Lung (tissue), 17 donors: ENCODE measurements at places on chromosomes 3 and 15. TPM values are rescaled to one million over a fixed set of nuclear protein-coding genes. Genes with fewer than 3 reads are reported as not detected.

Gene IGF2BP2
- polyA plus RNA-seq, result 7.8 TPM

Gene CRELD1
- 45.7 TPM for polyA plus RNA-seq

Gene GATM
- polyA plus RNA-seq, result 2.8 TPM

Gene GNAT1
- polyA plus RNA-seq, result 0.05 TPM

Gene ATP8B4
- 2.4 TPM for polyA plus RNA-seq

Gene CHRNA7
- polyA plus RNA-seq, result 0.30 TPM

Gene UBA7
- polyA plus RNA-seq, result 72.4 TPM

Gene SLC24A1
- polyA plus RNA-seq, result 4.0 TPM

Gene DNAJA4
- 25.1 TPM for polyA plus RNA-seq

DNA sequence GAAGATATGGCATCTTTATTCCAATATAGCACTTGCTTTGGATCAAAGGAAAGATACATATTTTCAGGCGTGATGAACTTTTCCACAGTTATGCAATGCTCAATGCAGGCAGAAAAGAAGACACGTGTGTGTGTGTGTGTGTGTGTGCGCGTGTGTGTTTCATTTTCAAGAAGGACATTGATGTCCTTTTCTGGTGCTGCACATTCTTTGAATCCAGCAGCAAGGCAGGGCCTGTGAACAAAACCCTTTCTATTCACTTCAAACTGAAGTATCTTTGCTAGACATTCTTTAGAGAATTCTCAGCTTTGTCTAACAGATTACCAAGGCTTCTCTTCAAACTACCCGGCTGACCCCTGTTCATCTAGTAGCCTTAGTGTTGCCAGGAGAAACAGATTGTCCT is 124.6 kb downstream of the CD47 start:
- no peak for DNase-seq
- H3K4me3 ChIP-seq, result no peak overlapping the region
- H3K36me3 ChIP-seq, result no peaks in the 10 kb centered on the region
- no peak overlapping the region for H3K27ac ChIP-seq

GRCh38 chr3:54355800-54356199 is 233.4 kb downstream of the CACNA2D3 start:
- H3K4me1 ChIP-seq, result peaks cover 27% of the 10 kb centered on the region
- DNase-seq, result no peak
- no peaks in the 10 kb centered on the region for H3K27me3 ChIP-seq
- H3K4me3 ChIP-seq, result no peak overlapping the region

- H3K4me1 ChIP-seq, result no peaks in the 10 kb centered on the region
- no peaks in the 10 kb centered on the region for H3K36me3 ChIP-seq
- no peak overlapping the region for H3K27ac ChIP-seq
- no peak for DNase-seq
- no peak overlapping the region for H3K4me3 ChIP-seq
Measured at GRCh38 chr15:48695827-48696573, 50.5 kb upstream of the FBN1 start.

DNA sequence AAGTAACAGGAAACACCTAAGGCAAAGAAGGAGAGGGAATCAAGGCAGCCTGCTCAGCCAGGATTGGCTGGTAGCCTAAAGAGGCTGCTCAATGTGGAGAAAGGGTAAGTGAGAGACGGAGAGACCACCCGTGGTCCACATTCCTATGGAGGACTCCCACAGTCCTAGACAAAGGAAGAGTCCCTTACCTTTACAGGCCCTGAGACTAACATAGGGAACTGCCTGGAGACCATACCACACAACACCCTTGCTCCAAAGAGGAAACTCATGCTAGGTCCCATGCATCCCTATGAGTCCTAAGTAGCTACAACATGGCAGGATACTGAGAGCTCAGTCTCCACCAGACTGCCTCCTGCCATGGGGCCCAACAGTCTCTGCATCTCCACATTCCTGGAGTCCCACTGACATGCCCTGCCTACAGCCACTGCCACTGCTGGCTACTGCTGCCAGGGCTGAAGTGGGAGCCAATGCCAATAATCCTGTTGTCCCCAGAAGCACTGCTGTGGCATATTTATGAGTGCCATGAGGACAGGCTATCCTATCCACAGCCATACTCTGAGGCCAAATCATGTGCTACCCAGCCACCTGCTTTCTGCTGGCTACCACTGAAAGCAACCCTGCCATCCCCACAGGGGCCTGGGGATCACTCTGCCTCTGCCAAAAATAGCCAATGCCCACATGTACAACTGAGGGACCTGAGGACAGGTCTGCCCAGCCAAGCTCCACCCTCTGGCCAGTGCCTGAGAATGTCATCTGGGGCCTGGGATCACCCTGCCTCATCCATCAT is 45.0 kb downstream of the COPS2 start:
- H3K36me3 ChIP-seq, result no peaks in the 10 kb centered on the region
- no peak overlapping the region for H3K27ac ChIP-seq
- no peaks in the 10 kb centered on the region for H3K27me3 ChIP-seq
- no peaks in the 10 kb centered on the region for H3K4me1 ChIP-seq

GRCh38 chr15:66374179-66374578 is 12.5 kb upstream of the MAP2K1 start:
- DNase-seq, result no peak
- no peak overlapping the region for H3K27ac ChIP-seq
- H3K4me1 ChIP-seq, result peaks cover 3% of the 10 kb centered on the region
- no peaks in the 10 kb centered on the region for H3K36me3 ChIP-seq
- H3K27me3 ChIP-seq, result no peaks in the 10 kb centered on the region

GRCh38 chr3:26449996-26450395 is 172.6 kb upstream of the LRRC3B start:
- no peaks in the 10 kb centered on the region for H3K36me3 ChIP-seq
- H3K27ac ChIP-seq, result no peak overlapping the region
- H3K4me1 ChIP-seq, result no peaks in the 10 kb centered on the region
- DNase-seq, result no peak
- H3K4me3 ChIP-seq, result no peak overlapping the region
- no peaks in the 10 kb centered on the region for H3K27me3 ChIP-seq

- peak overlapping the region; percentile 28 for H3K4me3 ChIP-seq
- peak; percentile 95 for DNase-seq
- no peaks in the 10 kb centered on the region for H3K27me3 ChIP-seq
Measured at GRCh38 chr3:49539659-49540560, 14.4 kb upstream of the BSN start.

- H3K4me1 ChIP-seq, result no peaks in the 10 kb centered on the region
- H3K27ac ChIP-seq, result no peak overlapping the region
- H3K4me3 ChIP-seq, result no peak overlapping the region
- no peak for DNase-seq
- H3K27me3 ChIP-seq, result no peaks in the 10 kb centered on the region
Measured at GRCh38 chr3:152192050-152192449, 76.7 kb upstream of the MBNL1 start.

- no peaks in the 10 kb centered on the region for H3K27me3 ChIP-seq
- H3K27ac ChIP-seq, result no peak overlapping the region
- H3K4me3 ChIP-seq, result no peak overlapping the region
- H3K36me3 ChIP-seq, result no peaks in the 10 kb centered on the region
Measured at GRCh38 chr15:29392358-29392757, 122.7 kb upstream of the NSMCE3 start.

GRCh38 chr15:95464509-95464908 is 866.0 kb upstream of the NR2F2 start:
- H3K36me3 ChIP-seq, result no peaks in the 10 kb centered on the region
- H3K27me3 ChIP-seq, result no peaks in the 10 kb centered on the region
- peak; percentile 88 for DNase-seq
- H3K27ac ChIP-seq, result no peak overlapping the region
- H3K4me1 ChIP-seq, result peaks cover 18% of the 10 kb centered on the region
- H3K4me3 ChIP-seq, result no peak overlapping the region

DNA sequence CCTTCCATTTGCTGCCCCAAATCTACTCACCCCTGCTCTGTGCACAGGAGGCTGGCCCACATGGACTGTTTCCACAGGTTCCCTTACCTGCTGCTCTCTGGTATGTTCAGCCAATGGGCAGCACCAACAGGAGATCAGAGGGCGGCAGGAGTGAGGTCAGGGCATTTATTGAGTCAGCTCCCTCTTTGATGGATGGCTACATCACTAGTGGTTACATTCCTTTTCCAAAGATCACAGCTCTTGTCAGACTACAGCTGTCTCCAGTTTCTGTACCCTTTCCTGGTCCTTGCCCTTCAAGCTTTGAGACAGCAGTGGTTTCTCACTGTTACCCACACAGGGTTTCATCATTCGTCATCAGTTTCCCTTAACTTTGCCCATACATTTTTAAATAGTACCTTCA is 325.1 kb downstream of the SUCLG2 start:
- H3K4me3 ChIP-seq, result no peak overlapping the region
- H3K36me3 ChIP-seq, result no peaks in the 10 kb centered on the region
- H3K27ac ChIP-seq, result no peak overlapping the region
- no peak for DNase-seq
- H3K4me1 ChIP-seq, result no peaks in the 10 kb centered on the region
- H3K27me3 ChIP-seq, result no peaks in the 10 kb centered on the region

- no peak overlapping the region for H3K4me3 ChIP-seq
- DNase-seq, result peak; percentile 37
- no peaks in the 10 kb centered on the region for H3K36me3 ChIP-seq
- H3K27ac ChIP-seq, result no peak overlapping the region
- peaks cover 2% of the 10 kb centered on the region for H3K4me1 ChIP-seq
- H3K27me3 ChIP-seq, result peaks cover 73% of the 10 kb centered on the region
Measured at GRCh38 chr3:43996379-43997301, 245.0 kb upstream of the TOPAZ1 start.

DNA sequence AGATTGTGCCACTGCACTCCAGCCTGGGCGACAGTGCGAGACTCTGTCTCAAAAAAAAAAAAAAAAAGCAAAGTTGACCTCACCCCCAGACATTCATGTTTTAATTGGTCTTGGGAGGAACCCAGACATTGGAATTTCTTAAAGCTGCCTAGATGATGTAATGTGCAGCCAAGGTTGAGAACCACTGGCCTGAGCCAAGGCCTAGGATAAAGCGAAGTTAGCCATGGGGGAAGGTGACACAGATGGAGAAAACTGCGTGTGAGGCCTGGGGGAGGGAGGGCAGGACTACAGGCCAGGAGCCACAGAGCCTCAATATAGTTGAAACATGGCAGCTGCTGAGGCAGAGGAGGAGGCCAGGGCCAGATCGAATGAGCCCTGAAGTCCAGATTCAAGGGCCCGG is 21.0 kb downstream of the GLB1 start:
- H3K27me3 ChIP-seq, result no peaks in the 10 kb centered on the region
- H3K27ac ChIP-seq, result no peak overlapping the region
- H3K36me3 ChIP-seq, result peaks cover 4% of the 10 kb centered on the region
- no peaks in the 10 kb centered on the region for H3K4me1 ChIP-seq

DNA sequence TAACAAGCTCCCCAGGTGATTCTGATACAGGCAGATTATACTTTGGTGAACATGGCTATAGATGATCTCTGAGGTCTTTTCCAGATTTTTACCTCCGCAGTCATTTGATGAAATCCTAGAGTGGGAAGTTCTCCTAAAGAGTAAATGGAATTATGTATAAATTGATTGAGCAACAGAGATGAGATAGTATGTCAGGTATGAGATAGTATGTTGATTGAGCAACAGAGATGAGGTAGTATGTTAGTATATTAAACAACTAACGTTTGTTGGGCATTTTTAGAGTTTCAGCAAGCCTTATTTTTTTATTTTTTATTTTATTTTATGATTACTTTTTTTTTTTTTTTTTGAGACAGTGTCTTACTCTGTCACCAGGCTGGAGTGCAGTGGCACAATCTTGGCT is 265.0 kb upstream of the SOX2 start:
- no peaks in the 10 kb centered on the region for H3K27me3 ChIP-seq
- H3K36me3 ChIP-seq, result no peaks in the 10 kb centered on the region
- H3K27ac ChIP-seq, result no peak overlapping the region
- no peak overlapping the region for H3K4me3 ChIP-seq

DNA sequence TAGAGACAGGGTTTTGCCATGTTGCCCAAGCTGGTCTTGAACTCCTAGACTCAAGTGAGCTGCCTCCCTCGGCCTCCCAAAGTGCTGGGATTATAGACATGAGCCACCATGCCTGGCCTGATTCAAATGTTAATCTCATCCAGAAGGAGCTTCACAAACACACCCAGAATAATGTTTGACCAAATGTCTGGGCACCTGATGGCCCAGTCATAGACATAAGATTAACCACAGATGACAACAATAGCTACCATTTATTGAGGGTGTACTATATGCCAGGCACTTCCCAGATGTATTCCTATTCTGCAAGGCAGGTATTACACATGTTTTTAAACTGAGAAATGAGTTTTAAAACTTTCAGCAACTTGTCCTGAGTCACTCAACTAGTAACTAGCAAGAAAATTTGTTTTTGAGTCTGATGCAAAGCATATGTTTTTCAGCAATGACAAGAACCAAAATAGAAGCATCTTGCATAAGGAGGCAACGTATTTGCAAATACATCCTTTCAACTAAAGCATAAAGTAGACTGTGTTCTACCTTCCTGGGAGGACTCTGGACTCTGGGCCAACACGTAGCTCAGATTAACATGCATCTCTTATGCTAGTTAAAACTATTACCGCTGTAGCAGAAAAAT is 8.1 kb upstream of the SPG21 start:
- no peaks in the 10 kb centered on the region for H3K4me1 ChIP-seq
- no peaks in the 10 kb centered on the region for H3K27me3 ChIP-seq
- no peak overlapping the region for H3K27ac ChIP-seq
- H3K4me3 ChIP-seq, result no peak overlapping the region

DNA sequence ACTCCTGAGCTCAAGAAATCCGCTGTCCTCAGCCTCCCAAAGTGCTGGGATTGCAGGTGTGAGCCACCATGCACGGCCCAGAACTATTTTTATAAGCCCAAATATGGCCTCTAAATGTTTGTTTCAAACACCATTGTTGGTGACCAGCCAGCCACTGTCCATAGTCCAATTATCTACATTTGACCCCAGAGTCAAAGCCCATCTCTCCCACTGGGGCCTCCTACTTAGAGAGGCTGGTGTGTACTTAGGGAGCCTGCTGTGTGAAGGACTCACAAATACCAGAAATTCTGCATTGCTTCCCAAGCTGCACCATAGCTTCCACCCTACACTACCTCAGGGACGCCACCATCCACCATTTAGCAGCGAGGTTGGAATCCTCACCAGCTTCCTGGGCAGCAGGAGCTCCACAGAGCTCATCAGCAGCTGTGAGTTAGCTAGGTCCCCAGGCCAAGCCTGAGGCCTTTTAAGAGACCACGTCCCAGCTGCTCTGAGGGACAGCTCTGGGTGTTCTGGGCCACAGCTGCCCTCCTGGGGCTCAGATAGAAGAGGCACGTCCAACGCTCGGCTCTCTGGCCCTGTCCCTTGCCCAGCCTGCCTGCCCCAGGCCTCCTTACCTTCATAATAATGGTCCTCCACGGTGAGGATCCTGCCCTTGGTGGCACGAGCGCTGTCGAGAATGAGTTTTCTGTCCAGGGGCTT is 29.5 kb downstream of the TKT start:
- H3K27ac ChIP-seq, result no peak overlapping the region
- peaks cover 20% of the 10 kb centered on the region for H3K36me3 ChIP-seq
- H3K4me1 ChIP-seq, result no peaks in the 10 kb centered on the region
- DNase-seq, result no peak

DNA sequence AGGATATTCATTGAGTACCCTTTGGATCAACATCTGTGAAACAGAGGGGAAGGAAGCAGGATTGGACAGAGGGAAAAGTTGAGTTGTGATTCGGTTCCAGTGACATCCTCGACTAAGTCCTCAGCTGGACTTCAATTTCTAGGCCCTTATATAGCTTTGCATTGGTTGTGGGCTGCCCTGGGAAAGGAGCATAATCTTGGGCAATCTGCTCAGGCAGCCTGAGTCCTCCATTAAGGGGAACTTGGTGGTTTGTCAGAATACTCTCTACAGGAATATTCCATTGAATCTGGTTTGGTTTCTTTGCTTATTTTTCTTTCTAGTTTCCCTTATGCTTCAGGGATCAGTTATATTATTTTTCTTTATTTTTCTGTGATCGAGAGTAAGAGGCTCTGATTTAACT is 94.1 kb downstream of the TCF12 start:
- DNase-seq, result no peak
- no peak overlapping the region for H3K4me3 ChIP-seq
- H3K27me3 ChIP-seq, result no peaks in the 10 kb centered on the region
- no peaks in the 10 kb centered on the region for H3K4me1 ChIP-seq
- H3K36me3 ChIP-seq, result no peaks in the 10 kb centered on the region
- no peak overlapping the region for H3K27ac ChIP-seq

- peak; percentile 68 for DNase-seq
- peak overlapping the region; percentile 55 for H3K27ac ChIP-seq
- no peaks in the 10 kb centered on the region for H3K27me3 ChIP-seq
Measured at GRCh38 chr3:64327100-64327804, 102.0 kb upstream of the PRICKLE2 start.
